ENCODE measurements at places on chromosomes 12 and 14. TPM values are rescaled to one million over a fixed set of nuclear protein-coding genes. Genes with fewer than 3 reads are reported as not detected.
A peak's percentile ranks its signal among the peaks of the same experiment; 100 is the strongest.

TM9SF1 gene
- 41.8 TPM for polyA plus RNA-seq

- no peak for DNase-seq
Measured at GRCh38 chr14:93748208-93749075, 39.8 kb downstream of the PRIMA1 start.

- no peak for DNase-seq
Measured at GRCh38 chr14:101873991-101874390, 90.4 kb upstream of the DYNC1H1 start.

DNA sequence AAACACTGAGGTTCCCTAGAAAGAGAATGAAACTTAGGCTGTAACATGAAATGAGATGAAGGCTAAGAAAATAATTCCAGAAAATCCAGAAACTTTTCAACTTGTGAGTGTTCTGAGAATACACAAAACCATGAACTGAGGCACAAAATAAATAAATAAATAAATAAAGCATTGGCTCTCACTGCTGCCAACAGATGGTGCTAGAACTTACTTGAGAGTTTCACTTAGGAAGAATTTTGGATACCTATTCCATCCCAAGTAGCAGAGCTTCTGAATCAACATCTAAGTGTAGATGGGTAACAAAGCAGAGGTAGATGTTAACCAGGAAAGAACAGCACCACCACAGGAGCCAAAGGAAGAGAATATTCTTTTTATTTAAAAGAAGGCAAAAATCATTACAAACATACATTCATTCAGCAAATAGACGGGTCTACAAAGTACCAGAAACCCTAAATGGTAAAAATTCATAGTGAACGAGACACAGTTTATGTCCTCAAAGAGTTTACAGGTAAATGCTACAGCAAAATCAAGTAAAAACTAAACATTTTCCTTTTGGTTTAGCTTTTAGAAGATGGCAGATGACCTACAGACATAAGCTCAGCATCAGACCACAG is 16.7 kb downstream of the EPS8 start:
- DNase-seq = no peak

OLR1 gene
- polyA plus RNA-seq = not detected

- no peak for DNase-seq
Measured at GRCh38 chr12:118984161-118984943, 3.0 kb downstream of the SRRM4 start.

DNA sequence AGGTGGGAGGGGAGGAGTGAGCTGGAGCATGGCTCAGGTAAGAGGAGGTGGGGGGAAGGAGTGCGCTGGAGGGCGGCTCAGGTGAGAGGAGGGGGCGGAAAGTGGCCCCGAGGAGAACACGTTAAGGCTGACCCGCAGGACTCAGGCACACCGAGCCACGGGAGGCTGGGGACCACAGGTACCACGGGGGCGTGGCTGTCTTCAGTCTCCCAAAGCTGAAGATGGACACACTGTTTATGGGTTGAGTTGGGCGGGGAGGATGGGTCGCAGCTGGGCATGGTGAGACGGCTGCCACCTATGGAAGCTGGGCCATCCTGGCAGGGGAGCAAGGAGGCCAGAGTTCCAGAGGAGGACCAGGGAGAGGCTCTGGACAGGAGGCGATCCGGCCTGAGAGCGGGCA is 23.5 kb downstream of the UBR7 start:
- no peak for DNase-seq

- no peak for DNase-seq
Measured at GRCh38 chr14:99531251-99532096, 50.3 kb downstream of the CCNK start.

PMCH gene
- not detected for polyA plus RNA-seq

SLC2A3 gene
- 6.3 TPM for polyA plus RNA-seq

ACSM4 gene
- not detected for polyA plus RNA-seq

DNA sequence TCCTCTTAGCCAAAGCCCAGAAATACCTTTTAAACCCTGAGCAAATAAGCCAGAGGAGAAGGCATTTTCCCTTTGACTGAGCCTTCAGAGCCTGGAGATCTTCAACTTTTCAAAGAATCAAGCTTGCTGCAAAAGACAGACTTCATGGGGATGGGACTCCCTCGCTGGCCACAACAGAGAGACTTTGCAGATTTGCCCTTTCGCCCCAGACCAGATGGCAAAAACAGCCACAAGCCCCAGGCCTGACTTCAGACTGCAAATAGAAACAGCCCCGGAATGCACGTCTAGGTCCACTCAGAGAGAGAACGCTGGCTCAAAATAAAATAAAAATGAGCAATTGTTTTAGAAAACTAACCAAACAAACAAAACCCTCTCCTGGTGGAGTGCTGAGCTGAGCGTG is 114.6 kb upstream of the MED13L start:
- no peak for DNase-seq

TTC8 gene
- 16.5 TPM for polyA plus RNA-seq

GRCh38 chr12:67241482-67241881 is 27.7 kb upstream of the CAND1 start:
- DNase-seq = no peak

MYH6 gene
- polyA plus RNA-seq = not detected

DNA sequence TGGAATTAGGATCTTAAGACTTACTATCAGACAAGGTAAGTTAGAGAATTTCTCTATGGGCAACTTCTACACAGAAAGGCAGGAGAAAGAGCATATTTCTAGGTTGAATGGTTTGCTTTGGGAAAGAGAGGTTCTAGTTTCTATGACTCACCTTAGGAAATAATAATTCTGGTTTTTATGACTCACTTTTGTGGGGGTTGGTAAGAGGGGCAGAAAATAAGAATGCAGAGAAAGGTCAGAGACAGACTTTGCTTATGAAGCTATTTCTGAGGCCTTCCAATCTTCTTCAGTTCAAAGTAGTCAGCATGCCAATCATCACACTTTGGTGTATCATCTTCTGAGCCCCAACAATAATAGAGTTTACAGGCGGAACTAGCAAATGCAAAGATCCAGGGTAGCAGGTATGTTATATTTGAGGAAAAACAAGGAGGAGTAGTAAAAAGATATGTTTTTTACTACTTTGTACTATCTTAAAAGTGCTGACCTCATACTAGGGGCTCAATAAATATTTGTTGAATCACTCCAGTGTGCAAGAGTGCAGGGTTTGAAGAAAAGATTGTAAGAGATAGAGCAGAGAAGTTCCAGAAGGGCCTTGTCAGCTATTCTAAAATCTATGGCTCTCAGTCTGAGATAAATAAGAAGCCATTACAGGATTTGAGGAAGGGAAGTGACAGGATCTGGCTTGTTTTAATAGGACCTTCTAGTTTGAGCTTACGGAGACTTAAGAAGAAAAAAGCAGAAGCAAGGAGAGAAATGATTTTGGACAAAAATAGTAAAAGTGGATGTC is 56.7 kb upstream of the LRFN5 start:
- peak; percentile 74 for DNase-seq

DNA sequence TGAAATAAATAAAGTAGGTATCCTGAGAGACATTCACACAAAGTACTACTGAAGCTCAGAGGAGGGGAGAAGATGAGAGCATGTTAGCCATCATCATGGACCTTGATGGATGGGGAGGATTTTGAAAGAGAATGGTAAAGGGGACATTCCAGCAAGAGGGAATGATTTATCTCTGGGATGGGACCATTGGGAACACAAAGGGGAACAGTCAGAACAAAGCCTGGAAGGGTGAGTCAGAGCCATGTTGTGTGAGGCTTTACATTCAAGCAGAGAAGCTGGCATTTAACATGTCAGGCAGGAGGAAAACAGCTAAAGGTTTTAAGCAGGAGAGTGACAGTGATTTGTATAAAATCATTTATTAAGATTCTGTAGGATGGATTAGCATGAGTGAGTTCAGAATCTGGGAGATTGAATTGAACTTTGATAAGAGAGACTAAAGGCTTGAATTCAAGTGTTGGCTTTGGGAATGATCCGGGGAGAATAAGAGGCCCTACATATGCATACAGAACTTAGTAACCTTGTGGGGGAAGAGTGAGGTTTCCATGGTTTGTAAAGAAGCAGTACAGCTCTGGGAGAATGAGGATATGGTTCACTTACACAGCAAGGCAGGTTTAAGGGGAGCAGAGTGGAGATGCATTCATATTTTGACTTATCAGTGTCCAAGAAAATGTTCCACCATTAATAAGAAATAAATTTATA is 174.4 kb downstream of the SYT10 start:
- DNase-seq = peak; percentile 22

DNA sequence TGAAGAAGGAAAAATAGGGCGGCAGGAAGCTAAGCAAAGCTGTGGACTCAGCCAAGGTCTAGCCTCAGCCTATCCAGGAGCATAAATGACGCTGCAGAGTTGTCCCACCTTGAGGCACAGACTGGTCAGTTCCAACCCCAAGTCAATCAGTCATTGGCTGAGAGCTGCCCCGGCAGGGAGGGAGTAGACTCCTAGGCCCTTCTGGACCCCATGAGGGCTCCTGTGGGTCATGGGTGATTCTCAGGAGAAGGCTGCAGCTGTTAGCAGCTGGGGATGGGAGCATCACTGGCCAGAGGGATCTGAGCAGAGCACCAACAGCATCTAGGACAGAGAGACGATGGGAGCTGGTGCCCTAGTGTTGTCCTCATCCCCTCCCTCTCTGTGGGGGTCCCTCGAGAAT is 51.8 kb upstream of the ESRRB start:
- DNase-seq = no peak

GRIP1 gene
- polyA plus RNA-seq = 0.44 TPM

DNA sequence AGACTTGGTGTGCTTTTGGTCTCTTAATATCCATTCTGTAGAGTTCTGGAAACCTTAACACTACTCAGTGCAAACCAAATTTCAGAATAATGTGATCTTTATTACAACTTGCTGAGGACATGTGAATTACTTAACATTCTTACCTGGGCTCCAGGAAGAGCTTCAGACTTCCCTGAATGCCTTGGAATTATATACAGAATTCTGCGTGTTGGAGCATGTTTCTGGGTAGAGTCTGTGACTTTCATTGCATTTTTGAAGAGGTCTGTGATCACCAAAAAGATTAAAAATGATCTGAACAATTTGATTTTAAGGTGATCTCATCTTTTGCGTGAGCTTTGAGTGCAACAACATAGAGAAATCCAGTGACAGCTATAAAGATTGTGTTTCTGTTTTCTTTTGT is 35.4 kb downstream of the ZDHHC17 start:
- peak; percentile 82 for DNase-seq

KERA gene
- not detected for polyA plus RNA-seq

GRCh38 chr12:24244231-24244630 is 294.8 kb upstream of the SOX5 start:
- DNase-seq = no peak

AICDA gene
- not detected for polyA plus RNA-seq

GNG2 gene
- 7.4 TPM for polyA plus RNA-seq
